ENCODE measurements at places on chromosomes 3 and 15.

- no peak for DNase-seq
These were observed 81.1 kb downstream of the CCK start for GRCh38 chr3:42184651-42185443.

DNA sequence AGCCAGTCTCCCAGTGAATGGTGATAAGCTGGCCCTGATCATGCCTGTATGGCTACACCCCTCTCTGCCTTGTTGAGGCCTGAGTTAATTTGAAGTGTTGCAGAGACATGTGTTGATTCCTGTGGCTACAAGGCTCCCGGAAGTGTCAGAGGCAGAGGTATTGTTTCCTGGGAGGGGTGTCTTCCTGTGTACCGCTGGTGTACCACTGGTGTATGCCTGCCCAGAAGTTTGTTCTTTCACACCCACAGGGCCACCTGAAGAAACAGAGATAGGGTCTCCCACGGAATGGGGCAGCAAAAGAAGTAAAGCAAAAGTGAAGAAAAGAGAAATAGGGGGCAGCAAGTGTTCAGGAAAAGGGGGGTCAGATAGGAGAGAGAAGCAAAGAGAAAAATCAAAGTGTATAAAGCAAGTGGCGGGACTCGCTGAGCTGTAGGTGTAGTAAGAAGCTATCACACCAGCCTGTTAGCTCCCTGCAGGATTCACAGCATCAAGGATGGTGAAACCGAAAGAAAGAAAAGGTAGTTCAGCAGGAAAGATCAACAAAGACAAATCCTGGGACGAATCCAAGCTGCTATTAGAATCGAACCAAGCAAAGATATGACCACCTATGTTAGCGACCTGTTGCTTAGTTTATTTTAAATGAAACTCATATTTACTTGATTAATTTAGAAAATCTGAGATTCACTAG is 36.6 kb upstream of the CD47 start:
- DNase-seq: peak; percentile 72

- no peak for DNase-seq
These were observed 1302.6 kb upstream of the EPHA6 start for GRCh38 chr3:95511828-95512227.

- DNase-seq: no peak
These were observed 419.0 kb upstream of the TGFBR2 start for GRCh38 chr3:30187366-30187765.

GRCh38 chr3:14512281-14512941 is 27.7 kb downstream of the GRIP2 start:
- no peak for DNase-seq

- DNase-seq: no peak
These were observed 139.5 kb downstream of the CNTN6 start for GRCh38 chr3:1232276-1232675.

GRCh38 chr3:164451072-164451910 is 627.0 kb downstream of the SI start:
- no peak for DNase-seq

DNA sequence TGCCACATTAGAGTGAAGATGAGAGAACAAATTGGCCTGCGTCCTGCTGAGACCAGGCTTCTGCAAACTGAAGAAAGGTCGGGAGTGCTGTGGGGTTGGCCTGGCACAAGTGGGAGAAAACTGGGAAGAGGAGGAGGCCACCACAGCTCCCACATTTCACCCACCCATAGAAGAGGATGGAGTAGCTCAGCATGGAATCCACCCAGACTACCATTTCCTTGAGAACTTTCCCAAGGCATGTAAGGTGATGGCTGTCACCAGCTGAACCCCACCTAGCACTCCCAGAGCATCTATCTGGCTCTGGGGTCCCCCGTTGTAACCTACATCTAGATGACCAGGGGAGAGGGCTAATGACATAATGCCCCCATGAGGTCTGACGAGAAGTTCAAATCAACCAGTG is 120.4 kb upstream of the TRIM42 start:
- no peak for DNase-seq

GRCh38 chr3:15377961-15378791 is 45.8 kb upstream of the SH3BP5 start:
- peak; percentile 85 for DNase-seq

- DNase-seq: no peak
These were observed 24.5 kb downstream of the SEMA3G start for GRCh38 chr3:52420388-52420787.

GRCh38 chr15:31302778-31303725 is 23.6 kb upstream of the KLF13 start:
- no peak for DNase-seq

GRCh38 chr3:173007079-173007723 is 133.8 kb downstream of the SPATA16 start:
- DNase-seq: no peak

- no peak for DNase-seq
These were observed 43.5 kb downstream of the CEMIP start for GRCh38 chr15:80822676-80823075.

DNA sequence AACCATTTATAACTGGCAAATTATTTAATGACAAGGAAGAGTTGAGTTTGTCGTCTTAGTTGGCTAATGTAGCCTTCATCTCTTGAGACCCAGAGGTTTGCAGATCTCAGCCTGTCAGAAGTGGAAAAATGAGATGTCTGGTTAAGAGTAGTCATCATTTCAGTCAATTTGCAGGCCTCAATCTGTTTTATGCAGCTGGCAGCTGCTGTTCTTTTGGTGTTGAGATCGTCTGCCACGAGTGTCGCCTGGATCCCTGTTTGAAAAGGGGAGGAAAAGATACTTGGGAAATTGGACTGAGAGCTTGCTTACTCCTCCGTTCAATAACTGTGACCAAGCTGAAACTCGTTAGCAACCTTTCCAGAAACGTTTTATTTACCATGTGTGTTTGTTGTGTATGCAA is 2.3 kb downstream of the PHLDB2 start:
- no peak for DNase-seq

DNA sequence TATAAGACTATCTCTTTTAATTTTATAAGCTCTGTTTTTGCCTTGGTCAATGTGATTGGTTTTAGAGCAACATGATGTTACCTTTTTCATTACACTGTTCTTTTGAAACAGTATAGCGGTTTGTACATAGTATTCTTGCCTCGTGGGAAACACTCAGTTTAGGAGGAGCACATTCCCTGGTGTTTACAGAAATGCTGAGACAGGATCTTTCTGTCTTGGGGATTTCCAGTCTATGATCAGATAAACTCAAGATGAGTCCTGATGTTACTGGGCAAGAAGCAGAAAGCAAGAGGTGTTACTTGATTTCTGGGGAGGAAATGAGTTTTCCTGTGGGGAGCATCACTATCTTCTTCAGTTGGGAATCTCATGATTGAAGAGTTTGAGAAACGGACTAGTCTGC is 2.5 kb downstream of the TMEM266 start:
- no peak for DNase-seq

DNA sequence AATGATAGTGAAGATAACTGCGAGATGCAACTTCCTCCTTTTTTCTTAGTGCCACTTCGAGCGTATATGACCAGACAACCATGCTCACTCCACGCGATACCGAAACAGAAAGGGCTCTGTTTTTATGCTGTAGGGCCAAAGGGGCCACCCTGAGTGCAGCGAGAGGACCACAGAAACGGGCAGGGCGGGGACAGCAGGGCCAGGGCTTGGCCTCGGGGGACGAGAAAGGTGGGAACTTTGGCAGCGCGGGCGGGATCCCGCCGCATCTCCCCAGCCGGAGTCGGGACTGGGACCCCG is 483 bp downstream of the VPS13C start:
- DNase-seq: peak; percentile 52

DNA sequence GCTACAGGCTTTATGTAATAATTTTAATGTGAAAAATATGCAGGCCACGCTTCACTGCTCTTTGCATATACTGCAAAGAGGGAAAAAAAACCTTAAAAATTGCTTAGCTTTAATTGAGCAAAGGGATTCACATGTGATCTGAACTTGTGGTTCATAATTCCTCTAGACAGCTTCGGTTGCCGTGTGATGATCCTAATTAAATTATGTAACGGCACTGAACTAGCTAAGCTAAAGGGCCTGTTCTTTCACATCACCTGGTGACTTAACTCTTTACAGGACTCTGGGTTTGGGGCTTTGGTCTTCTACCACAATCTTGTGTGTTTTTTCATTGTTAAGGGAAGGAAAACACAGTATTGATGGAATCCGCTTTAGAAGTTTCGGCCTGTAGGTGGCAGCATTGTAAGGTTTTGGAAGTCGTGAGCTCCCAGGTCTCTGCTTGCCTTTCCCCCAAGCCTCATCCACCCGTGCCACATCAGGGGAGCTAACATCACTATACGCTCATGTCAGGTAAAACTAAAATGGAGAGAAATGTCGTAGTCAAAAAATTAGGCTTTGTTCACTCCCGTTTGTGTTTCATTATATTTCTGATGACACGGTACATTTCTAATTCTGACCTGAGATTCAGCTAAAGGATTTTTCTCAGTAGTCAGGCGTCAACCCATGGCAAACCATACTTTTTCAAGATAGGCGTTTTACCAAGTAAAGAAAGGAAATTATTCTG is 205.6 kb upstream of the DPH6 start:
- DNase-seq: peak; percentile 12

DNA sequence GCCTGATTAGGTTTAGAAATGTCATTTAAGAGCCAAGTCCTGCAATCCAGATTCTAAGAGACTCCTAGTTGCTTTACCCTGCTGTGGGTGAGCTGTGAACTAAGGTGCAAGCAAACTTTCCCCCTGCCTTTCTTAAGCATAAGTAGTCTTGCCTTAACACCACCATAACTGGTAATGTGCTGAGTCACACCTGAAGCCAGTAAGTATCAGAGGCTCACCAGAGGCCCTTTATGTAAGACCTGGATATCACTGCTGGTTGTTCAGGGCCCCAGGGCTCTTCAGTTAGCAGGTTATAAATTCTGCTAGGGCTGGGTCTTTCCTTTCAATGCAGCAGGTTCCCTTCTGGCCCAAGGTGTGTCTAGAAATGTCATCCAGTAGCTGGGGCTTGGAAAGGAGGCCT is 509.9 kb downstream of the VGLL3 start:
- DNase-seq: no peak

GRCh38 chr3:138397983-138398382 is 36.4 kb upstream of the ESYT3 start:
- DNase-seq: no peak

DNA sequence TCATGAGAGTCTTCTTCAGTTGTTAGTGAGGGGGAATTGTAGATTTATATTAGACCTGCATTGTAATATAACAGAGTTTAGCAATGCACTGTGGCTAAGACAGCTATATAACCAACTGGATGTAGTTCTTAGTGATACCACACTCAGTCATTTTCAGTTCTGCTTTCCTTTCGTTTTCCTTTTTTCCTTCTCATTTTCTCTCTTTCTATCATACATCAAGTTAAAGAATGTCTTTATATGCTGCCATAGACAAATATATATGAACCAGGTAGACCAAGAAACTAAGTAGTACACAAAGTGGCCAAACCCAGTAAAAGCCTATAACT is 43.7 kb upstream of the CD47 start:
- DNase-seq: no peak

- no peak for DNase-seq
These were observed 993 bp upstream of the GRAMD2A start for GRCh38 chr15:72198356-72199204.

GRCh38 chr3:65080432-65080831 is 392.6 kb upstream of the ADAMTS9 start:
- DNase-seq: no peak

GRCh38 chr3:128753715-128754114 is 27.7 kb downstream of the RAB7A start:
- DNase-seq: no peak

GRCh38 chr3:164752812-164753211 is 325.5 kb downstream of the SI start:
- no peak for DNase-seq

DNA sequence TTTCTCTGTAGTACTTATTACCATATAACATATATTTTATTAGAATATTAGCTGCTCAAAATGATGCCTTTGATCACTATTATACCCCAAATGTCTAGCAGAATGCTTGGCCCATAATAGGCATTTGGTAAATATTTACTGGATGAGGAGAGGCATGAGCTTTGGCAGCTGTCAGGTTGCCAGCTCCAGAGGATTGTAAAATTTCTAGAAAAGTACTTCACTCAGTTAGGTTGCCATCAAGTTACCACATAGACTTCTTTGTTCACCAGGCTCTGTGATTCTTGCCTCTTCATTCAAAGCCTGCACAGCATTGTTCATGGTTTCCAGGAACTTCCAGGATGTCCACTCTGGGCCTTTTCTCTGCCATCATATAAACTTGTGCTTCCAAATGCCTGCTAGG is 582.8 kb downstream of the PDCD6IP start:
- no peak for DNase-seq

Measured in stimulated activated CD8-positive, alpha-beta memory T cell treated with anti-CD3 and anti-CD28 coated beads, Interleukin-7, amount 100 ng/mL, for 4 hours (primary cell).